ENCODE measurements at places on chromosomes 5 and 9.

DNA sequence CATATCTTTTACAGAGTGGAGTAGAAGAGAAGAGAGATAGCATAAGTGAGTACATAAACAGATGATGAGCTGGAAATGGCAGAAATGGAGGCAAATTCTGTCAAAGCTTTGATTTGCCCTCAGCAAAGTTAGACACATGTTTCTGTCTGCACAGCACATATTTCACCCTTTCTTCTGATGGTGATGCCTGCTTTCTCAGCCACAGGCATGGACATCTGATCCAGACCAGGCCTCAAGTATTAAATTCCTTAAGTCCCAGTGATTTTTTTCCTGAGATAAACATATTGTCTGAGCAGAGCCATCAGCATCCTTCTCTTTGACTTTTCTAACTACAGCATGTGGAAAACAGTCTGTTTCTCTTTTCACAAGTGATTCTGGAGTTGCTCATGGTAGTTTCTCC is 409.8 kb downstream of the MAN2A1 start:
- no peak for DNase-seq

DNA sequence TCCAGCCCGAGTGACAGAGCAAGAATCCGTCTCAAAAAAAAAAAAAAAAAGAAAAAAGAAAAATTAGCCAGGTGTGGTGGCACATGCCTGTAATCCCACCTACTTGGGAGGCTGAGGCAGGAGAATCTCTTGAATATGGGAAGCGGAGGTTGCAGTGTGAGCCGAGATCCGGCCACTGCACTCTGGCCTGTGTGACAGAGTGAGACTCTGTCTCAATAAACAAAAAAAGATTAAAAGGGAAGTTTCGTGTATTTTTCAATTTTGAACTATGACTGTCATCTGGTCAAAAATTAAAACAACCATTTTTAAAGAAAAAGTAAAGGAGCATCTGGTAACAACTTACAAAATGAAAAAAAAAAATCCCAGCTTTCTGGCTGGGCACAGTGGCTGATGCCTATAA is 36.3 kb upstream of the PLIN2 start:
- no peak for DNase-seq

DNA sequence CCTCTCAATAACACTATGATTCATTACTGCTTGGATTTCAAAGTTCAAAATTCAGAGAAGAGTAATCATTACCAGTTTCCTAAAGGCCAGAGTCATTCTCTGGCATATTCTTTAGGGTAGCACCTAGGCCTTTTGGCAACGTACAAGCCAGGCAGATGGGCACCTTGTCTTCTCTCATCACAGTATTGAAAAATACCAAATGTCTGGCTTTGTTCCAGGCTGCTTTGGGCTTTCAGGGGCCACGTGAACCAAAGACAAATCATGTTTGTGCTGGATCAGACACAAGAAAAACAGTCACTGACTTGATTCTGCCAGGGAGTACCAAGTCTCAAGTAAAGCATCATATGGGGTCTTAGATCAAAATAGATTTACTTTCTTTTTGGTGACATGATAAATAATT is 15.5 kb downstream of the MEGF9 start:
- DNase-seq = no peak

DNA sequence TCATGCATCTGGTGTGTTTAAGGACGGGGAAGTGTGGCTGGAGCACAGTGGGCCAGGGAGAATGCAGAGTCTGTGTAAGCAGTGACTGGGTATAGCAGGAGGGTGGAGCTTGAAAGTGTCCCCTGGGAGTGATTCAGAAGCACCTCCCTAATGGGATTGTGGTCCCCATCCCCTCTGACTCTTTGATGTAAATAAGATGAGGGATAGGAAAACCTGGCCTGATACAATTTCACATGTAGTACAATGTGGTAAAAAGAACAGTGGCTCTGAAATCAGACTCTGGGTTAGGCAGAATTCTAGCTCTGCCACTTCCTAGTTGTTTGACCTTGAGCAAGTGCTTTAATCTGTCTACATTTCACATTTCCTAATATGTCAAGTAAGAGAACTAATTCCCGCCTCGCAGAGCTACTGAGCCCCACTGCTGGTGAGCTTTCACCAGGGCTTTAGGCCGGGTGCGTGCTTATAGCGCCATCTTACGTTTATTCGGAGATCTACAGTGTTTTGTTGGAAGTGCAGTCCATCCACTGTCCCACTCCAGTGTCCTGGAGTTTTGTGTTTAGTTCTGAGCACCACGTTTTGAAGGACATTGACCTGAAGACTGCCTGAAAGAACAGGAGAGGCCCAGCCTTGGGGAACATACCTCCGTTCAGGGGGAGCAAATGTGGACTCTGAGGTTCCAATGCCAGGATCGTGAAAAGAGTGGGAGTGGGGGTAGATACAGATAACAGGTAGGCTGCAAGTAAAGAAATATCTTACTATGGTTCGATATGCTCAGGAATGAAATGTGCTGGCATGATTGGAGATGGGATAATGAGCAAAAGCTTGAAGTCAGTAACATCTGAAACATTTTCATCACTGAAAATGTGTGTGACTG is 51.2 kb upstream of the TESK1 start:
- DNase-seq = peak; percentile 15

DNA sequence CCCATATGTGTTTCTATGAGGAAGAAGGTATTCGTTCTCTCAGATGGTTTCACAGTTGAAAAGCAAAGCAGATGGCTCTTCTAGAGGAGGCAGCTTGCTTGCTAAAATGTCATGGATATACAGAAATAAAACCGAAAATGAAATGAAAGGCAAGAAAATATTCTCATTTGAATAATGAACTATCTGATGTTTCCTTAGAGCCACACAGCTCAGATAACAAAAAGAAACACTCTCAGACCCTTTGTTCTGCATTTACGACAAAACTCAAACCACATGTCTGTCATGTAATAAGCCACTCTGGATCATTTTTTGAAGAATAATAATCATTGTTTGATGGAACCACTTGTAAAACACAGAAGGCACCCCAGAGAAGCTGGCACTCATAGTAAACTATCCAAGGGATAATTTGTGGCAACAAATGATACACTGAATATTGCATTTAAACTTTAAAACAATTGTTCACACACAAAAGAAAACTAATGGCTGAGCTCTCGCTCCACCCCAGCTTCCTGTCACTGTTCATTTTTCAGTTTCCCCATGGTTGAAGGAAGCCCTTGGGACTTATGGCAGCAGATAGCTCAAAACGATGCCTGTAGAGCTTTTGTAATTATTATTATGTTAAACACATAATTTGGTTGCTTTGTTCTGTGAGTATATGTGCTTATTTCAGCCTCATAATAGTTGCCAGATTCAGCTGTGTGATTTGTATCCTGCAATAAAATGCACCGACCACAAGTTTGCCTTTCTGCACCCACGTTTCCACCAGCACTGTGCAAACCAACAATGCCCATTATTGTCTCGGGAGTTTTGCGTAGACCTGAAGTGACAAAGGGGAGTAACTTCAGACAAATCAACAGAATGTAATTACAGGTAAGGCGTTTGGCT is 256.0 kb downstream of the TMEM167A start:
- DNase-seq = no peak

All from stimulated activated CD4-positive, alpha-beta T cell treated with anti-CD3 and anti-CD28 coated beads, Interleukin-4, amount 100 ng/mL, for 48 hours (primary cell).